ENCODE measurements at places on chromosomes 2 and 18. TPM values are rescaled to one million over a fixed set of nuclear protein-coding genes. Genes with fewer than 3 reads are reported as not detected.
A peak's percentile ranks its signal among the peaks of the same experiment; 100 is the strongest.

The IKZF2 gene
- 27.8 TPM for total RNA-seq

The AOX1 gene
- 47.9 TPM for total RNA-seq

DNA sequence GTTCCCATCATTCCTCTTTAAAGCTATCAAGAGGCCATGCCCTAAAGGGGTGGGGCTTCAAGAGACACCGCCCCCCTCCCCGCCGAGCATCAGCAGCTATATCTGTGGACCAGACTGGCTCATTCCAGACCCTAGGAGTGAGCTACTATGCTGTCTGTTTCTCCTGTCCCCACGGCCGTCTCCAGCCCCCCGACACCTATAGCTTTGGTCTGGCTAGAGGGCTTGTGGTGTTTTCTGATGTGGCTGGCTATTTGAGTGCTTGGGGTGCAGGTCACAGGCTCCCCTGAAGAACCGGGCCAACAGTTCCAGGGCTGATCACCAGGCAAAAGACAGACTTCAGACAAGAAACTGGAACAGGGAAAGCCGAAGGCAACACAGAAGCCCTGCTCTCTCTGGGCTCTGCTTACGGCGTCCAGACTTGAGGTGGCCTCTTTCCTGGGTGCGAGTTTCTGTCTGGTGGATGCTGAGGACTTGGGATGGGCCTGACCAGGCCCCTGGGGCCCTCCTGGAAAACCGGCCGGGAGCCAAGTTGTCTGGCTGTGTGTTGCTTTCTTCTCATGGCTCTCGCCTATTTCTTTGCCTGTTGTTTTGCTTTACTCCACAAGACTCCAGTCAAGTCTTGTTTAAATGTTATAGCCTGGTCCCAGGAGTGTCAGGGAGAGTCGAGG, 83.6 kb downstream of the KLHL29 start:
- H3K4me3 ChIP-seq, result no peak overlapping the region
- H3K27me3 ChIP-seq, result no peaks in the 10 kb centered on the region
- no peak for DNase-seq
- no peak overlapping the region for H3K27ac ChIP-seq
- no peaks in the 10 kb centered on the region for H3K36me3 ChIP-seq

DNA sequence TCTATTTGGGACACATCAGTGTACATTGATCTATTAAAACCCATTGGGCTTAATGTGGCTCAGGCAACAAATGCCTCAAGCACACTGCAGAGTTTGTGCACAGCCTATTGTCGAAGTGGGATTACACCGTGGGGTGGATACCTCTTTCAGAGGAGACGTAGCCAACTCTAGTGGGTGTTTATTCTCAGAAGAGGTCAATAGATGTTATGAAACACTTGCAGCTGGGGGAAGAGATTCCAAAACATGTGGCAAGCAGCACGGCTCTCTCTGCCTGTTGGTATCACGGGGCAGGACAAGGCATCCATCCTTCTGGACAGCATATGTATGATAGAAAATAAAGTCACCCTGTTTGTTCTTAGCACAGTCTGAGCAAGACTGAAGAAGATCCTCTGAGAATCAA, 121.4 kb upstream of the COPS8 start:
- H3K27ac ChIP-seq, result no peak overlapping the region
- DNase-seq, result no peak
- no peaks in the 10 kb centered on the region for H3K36me3 ChIP-seq
- no peaks in the 10 kb centered on the region for H3K27me3 ChIP-seq
- H3K4me1 ChIP-seq, result no peaks in the 10 kb centered on the region

The SGPP2 gene
- total RNA-seq, result 3.3 TPM

GRCh38 chr2:79757526-79757925, 244.7 kb downstream of the CTNNA2 start:
- H3K4me3 ChIP-seq, result no peak overlapping the region
- no peak overlapping the region for H3K27ac ChIP-seq
- DNase-seq, result no peak
- H3K4me1 ChIP-seq, result no peaks in the 10 kb centered on the region
- no peaks in the 10 kb centered on the region for H3K36me3 ChIP-seq

GRCh38 chr2:149329489-149330126, 779 bp upstream of the LYPD6 start:
- H3K27ac ChIP-seq, result peak overlapping the region; percentile 64
- no peaks in the 10 kb centered on the region for H3K27me3 ChIP-seq
- H3K36me3 ChIP-seq, result no peaks in the 10 kb centered on the region
- DNase-seq, result peak; percentile 27
- no peaks in the 10 kb centered on the region for H3K4me1 ChIP-seq
- H3K4me3 ChIP-seq, result peak overlapping the region; percentile 53

DNA sequence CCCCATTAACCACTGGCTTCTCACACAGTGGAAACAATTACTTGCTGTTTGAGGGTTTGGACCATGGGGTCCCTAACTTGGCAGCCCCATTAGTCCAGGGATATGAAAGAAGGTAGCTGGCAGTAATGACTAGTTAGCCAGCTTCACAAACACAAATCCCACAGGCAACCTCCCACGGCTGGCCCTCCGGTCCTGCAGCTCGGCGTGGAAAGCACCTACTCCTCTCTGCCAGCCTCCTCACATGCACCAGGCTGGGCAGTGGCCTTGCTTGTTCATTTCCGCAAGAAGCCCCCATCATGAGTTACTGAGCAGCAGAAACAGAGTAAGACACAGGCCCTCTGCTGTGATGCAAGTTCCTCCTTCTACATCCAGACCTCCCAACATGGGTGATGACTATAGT, 13.7 kb downstream of the C1QL2 start:
- H3K27me3 ChIP-seq, result peaks cover 3% of the 10 kb centered on the region
- no peak overlapping the region for H3K4me3 ChIP-seq
- no peak overlapping the region for H3K27ac ChIP-seq
- DNase-seq, result no peak

- no peak overlapping the region for H3K27ac ChIP-seq
- H3K4me3 ChIP-seq, result no peak overlapping the region
- DNase-seq, result no peak
- H3K27me3 ChIP-seq, result no peaks in the 10 kb centered on the region
- H3K4me1 ChIP-seq, result no peaks in the 10 kb centered on the region
Measured at GRCh38 chr2:128681507-128681906, 362.8 kb upstream of the HS6ST1 start.
